Airway epithelial cell (primary cell): ENCODE measurements at places on chromosomes 12 and 14. TPM values are rescaled to one million over a fixed set of nuclear protein-coding genes. Genes with fewer than 3 reads are reported as not detected.

Gene RAB3IP
- 10.7 and 27.7 TPM in 2 replicates for total RNA-seq

Gene RPL41
- total RNA-seq = 4,695 and 6,389 TPM in 2 replicates

Gene BMP4
- total RNA-seq = 1.3 and 2.0 TPM in 2 replicates

Gene CLEC14A
- 0.05 TPM in 1 of 2 replicates, not detected in the other for total RNA-seq

Gene GZMB
- total RNA-seq = not detected in 2 replicates

Gene HOXC9
- not detected in 2 replicates for total RNA-seq

Gene RNASE7
- 1.1 and 2.2 TPM in 2 replicates for total RNA-seq

Gene MUCL1
- total RNA-seq = 4.7 TPM in 1 of 2 replicates, not detected in the other

Gene TAS2R8
- not detected in 2 replicates for total RNA-seq

Gene POU6F1
- 1.7 and 6.1 TPM in 2 replicates for total RNA-seq

Gene ASCL1
- not detected in 2 replicates for total RNA-seq

Gene TRHDE
- 0.28 and 0.78 TPM in 2 replicates for total RNA-seq

Gene CELA1
- not detected in 2 replicates for total RNA-seq

Gene CD163
- not detected in 2 replicates for total RNA-seq

Gene TMEM30B
- 24.6 and 40.1 TPM in 2 replicates for total RNA-seq

Gene SYNDIG1L
- not detected in 2 replicates for total RNA-seq

Gene INSM2
- total RNA-seq = not detected in 2 replicates

Gene CATSPERB
- total RNA-seq = 0.42 and 1.6 TPM in 2 replicates

Gene MAGOHB
- total RNA-seq = 17.8 and 22.8 TPM in 2 replicates

Gene SEL1L
- total RNA-seq = 16.5 and 20.0 TPM in 2 replicates

Gene MORN3
- 0.21 TPM in 1 of 2 replicates, not detected in the other for total RNA-seq

Gene ISM2
- total RNA-seq = 0.14 TPM in 1 of 2 replicates, not detected in the other

Gene ACTR6
- 15.3 and 18.8 TPM in 2 replicates for total RNA-seq

Gene TUBA1C
- total RNA-seq = 956 and 1,178 TPM in 2 replicates

Gene LAG3
- total RNA-seq = 0.14 TPM in 1 of 2 replicates, not detected in the other

Gene PTCSC3
- total RNA-seq = not detected in 2 replicates

Gene SLC10A1
- not detected in 2 replicates for total RNA-seq

Gene ACAD10
- total RNA-seq = 10.8 and 14.8 TPM in 2 replicates

Gene SERPINA12
- not detected in 2 replicates for total RNA-seq

Gene TMEM117
- total RNA-seq = 6.8 and 12.1 TPM in 2 replicates

Gene MYH6
- total RNA-seq = not detected in 2 replicates

Gene GLIPR1L1
- total RNA-seq = not detected in 2 replicates

Gene ADAM21
- total RNA-seq = 0.14 and 1.2 TPM in 2 replicates

Gene KCNA5
- not detected in 2 replicates for total RNA-seq

Gene KRT78
- total RNA-seq = 2.2 and 3.9 TPM in 2 replicates

Gene P2RX7
- total RNA-seq = 0.05 and 0.56 TPM in 2 replicates
